ENCODE measurements at places on chromosomes 1 and 21. TPM values are rescaled to one million over a fixed set of nuclear protein-coding genes. Genes with fewer than 3 reads are reported as not detected.

Gene CNIH3
- total RNA-seq = not detected

DNA sequence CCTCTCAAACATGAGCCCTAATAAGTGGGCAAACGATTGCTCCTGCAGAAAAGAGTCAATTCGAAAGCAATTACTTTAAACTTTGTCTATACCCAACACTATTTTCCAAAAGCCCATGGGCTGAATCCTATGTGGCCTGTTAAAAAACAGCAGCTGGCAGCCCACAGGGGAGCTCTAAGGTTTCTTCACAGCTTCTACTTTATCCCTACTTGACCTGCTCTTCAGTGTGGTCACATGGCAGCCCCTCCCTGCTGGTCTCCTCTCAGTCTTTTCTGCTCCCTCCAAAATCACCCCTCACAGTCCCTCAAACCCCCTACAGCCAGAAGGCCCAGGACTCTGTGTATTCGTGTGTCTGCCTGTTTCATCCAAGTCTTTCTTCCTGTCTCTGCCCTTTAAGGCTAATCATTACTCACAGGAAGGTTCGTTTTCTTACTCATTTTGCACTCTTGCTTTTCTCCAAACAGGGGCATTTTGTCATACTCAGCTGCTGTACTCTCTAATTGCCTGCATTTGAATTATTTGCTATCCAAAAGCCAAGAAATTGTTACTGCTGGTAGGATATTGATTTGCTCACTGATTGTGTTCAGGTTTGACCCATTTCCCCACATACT lies 62.4 kb upstream of the FAM3B start:
- no peaks in the 10 kb centered on the region for H3K4me1 ChIP-seq
- DNase-seq = no peak
- H3K27ac ChIP-seq = no peak overlapping the region
- no peak overlapping the region for H3K4me3 ChIP-seq

- H3K4me1 ChIP-seq = peaks cover 82% of the 10 kb centered on the region
- H3K4me3 ChIP-seq = no peak overlapping the region
- no peaks in the 10 kb centered on the region for H3K27me3 ChIP-seq
Measured at GRCh38 chr1:154422521-154422920, 17.4 kb downstream of the IL6R start.

GRCh38 chr1:108152782-108153222 lies 47.3 kb downstream of the SLC25A24 start:
- no peak overlapping the region for H3K27ac ChIP-seq
- no peaks in the 10 kb centered on the region for H3K4me1 ChIP-seq
- H3K27me3 ChIP-seq = no peaks in the 10 kb centered on the region
- DNase-seq = no peak
- no peak overlapping the region for H3K4me3 ChIP-seq
- no peaks in the 10 kb centered on the region for H3K36me3 ChIP-seq

DNA sequence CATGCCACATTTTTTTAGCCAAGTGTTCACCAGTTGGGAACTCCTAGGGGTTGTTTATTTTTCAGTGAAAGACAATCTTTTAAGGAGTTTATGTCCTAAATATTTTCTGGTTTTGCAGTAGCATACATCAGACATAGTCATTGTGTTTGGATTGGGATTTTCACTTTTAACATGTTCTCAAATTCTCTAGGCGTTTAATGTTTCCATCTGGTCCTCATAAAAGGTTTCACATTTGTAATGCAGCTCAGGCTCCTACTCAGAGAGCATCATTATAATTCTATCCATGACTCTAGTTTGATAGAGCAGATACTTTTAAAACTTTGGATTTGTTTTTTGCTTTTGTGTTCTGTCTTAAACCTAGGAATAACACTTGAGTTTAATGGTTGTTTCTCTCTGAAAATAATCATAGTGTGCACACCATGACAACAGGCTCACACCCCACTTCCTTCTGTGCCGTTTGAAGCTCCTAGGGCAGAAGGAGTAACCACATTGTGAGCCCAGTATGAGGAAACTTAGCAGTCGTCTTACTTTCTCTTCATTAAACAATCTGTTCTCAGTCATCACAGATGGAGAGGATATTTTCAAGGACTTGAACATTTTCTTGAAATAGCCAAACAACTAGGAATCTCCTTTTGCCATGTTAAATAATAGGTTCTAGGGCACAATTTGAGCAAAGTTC lies 219.6 kb downstream of the PDE4B start:
- H3K27ac ChIP-seq = peak overlapping the region; percentile 58
- DNase-seq = no peak
- H3K4me1 ChIP-seq = no peaks in the 10 kb centered on the region

DNA sequence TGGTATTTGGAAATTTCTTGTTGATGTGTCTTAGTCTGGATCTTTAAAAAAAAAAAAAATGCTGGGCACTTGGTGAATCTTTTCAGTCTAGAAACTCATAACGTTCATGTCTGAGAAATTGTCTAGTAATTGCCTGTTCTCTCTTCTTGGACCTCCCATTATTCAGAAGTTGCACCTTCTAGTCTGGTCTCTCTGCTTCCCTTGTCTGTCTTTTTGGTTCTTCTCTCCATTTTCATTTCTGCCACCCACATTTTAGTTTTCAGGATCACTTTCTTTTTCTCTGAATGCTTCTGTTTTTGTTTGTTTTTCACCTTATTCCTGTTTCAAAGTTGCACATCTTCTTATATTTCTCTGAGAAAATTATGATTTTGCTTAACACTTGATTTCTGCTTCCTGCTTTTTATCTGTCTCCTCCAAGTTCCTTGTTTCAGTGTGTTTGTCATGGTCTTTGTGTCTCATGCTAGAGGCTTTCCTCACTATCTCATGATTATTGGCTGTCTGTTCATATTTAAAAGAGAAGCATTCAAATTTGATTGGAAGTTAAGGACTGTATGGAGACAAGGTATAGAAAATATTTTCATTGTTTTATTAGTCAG lies 21.3 kb downstream of the BACE2 start:
- H3K36me3 ChIP-seq = no peaks in the 10 kb centered on the region
- no peak for DNase-seq
- no peak overlapping the region for H3K27ac ChIP-seq
- no peaks in the 10 kb centered on the region for H3K27me3 ChIP-seq
- H3K4me1 ChIP-seq = peaks cover 16% of the 10 kb centered on the region

DNA sequence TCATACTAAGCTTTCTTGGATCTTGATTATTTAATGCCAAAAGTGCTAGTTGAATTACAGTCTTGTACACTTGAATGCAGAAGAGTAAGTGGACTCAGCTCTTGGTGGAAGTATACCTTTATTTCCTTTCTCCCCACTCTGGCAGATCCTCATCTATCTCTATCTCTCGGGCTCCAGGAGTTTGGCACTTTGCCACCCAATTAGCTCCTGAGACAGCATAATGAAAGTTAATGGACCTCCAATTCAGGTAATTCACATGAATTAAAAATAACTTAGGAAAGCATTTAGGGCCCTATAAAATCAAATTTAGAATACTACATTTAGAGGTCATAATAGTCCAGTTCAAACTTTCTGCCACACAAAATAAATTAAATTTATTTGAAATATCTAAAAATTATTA lies 67.4 kb downstream of the OLFM3 start:
- no peaks in the 10 kb centered on the region for H3K27me3 ChIP-seq
- H3K27ac ChIP-seq = no peak overlapping the region
- H3K36me3 ChIP-seq = no peaks in the 10 kb centered on the region
- no peaks in the 10 kb centered on the region for H3K4me1 ChIP-seq

DNA sequence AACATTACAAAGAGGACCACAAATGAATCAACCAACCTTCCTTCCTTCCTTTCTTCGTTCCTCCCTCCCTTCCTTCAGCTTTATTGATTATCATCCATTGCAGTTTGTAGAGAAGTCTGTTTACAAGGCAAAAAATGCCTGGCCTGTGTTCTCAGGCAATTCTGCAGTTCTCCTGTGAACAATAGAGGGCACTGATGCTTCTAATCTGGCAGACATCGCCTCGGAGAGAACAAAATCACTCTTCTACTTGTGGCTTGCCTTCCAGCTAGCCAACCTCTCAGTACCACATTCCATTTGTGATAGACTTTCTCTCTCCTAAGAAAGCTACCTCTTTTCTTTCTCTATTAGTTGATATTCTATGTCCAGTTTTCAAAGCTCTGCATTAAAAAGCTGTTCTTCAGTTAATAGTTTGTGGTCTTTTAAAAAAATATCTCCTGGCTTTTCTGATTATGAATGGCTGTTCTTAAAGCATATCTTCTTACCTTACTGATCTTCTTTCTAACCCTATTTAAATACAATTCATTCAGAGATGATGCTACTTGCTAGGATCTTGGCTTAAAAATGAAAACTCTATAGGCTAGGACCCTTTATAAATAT lies 26.9 kb upstream of the ESRRG start:
- no peak overlapping the region for H3K27ac ChIP-seq
- H3K27me3 ChIP-seq = no peaks in the 10 kb centered on the region
- H3K4me3 ChIP-seq = no peak overlapping the region
- no peak for DNase-seq
- no peaks in the 10 kb centered on the region for H3K4me1 ChIP-seq

DNA sequence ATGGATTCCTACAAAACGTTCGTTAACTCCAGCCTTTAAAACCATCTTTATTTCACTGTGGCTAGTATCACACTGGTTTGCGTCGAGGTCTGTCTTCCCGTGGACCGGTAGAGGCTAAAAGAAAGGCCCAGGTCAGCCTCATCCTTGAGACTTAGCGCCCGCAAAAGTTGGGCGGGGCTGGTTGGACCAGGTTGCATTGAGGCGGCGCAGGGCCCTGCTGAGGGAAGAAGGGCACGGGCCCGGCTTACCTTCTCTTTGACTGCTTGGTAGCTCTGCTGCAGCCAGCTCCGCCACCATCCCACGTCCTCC lies 455 bp downstream of the BSDC1 start:
- H3K36me3 ChIP-seq = no peaks in the 10 kb centered on the region
- no peak for DNase-seq
- H3K27me3 ChIP-seq = no peaks in the 10 kb centered on the region
- peak overlapping the region; percentile 98 for H3K4me3 ChIP-seq

DNA sequence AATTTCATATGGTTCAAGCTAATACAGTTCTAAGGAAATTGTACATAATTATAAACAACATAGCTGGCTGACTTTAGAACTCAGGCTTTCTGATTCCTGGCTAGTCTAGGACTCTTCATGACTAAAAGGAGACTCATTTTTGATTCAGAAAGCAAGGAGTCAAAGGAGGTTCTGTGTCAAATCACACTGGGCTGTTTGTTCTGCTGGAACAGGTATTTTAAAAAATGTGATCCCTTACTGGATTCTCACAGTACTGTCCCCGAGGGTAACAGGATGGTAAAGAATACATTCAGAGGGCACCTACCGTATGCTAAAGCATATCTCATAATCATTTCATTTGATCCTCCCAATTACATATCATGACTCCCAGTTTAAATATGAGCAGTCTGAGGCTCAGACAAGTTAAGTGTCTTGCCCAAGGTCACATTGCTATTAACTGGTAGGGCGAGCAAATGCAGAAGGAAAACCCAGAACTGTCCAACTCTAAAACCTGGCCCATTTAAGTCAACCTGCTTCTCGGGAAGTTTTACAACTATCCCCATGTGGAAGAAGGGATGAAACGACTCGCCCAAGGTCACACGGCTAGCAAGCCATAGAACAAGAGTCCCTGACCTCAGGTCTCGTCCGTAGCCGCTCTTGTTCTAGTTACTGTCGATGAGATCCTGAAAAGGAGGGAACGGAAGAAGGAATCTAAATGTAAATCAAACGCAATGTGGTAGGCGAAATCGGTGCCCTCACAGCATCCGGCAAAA lies 675 bp downstream of the MYSM1 start:
- H3K4me3 ChIP-seq = peak overlapping the region; percentile 73
- peaks cover 32% of the 10 kb centered on the region for H3K4me1 ChIP-seq
- H3K27ac ChIP-seq = peak overlapping the region; percentile 81
- peaks cover 6% of the 10 kb centered on the region for H3K36me3 ChIP-seq
- no peak for DNase-seq

GRCh38 chr1:208052135-208052534 lies 141.2 kb upstream of the CD34 start:
- H3K4me3 ChIP-seq = no peak overlapping the region
- DNase-seq = no peak
- H3K36me3 ChIP-seq = no peaks in the 10 kb centered on the region
- no peak overlapping the region for H3K27ac ChIP-seq
- peaks cover 18% of the 10 kb centered on the region for H3K4me1 ChIP-seq

- H3K4me1 ChIP-seq = no peaks in the 10 kb centered on the region
- no peak overlapping the region for H3K4me3 ChIP-seq
- no peak overlapping the region for H3K27ac ChIP-seq
- H3K27me3 ChIP-seq = no peaks in the 10 kb centered on the region
- no peak for DNase-seq
Measured at GRCh38 chr1:188343914-188344313, 1515.2 kb downstream of the PLA2G4A start.

All from vagina (tissue), 2 donors.